Activated CD8-positive, alpha-beta T cell treated with anti-CD3 and anti-CD28 coated beads for 36 hours (primary cell): ENCODE measurements at places on chromosomes 7 and 10. TPM values are rescaled to one million over a fixed set of nuclear protein-coding genes. Genes with fewer than 3 reads are reported as not detected.
A peak's percentile ranks its signal among the peaks of the same experiment; 100 is the strongest.

GRCh38 chr7:1197997-1198625 is 34.6 kb upstream of the UNCX start:
- no peak for DNase-seq

DNA sequence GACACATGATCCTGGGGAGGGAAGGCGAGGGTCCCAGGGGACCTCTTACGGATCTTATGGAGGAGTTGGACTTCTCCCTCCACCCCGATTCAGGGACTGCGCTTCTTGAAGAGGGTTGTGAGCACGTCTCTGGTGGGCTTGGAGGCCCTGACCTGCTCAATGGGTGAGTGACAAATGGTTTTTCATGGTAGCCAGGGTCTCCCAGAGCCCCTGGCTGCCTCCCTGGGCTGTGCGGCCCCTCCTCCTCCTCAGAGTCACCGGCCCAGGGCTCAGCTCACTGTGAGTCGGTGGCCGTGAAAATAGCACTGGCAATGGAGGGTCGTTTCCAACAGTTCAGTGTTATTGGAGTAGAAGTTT is 26.6 kb downstream of the INPP5A start:
- DNase-seq = no peak

DNA sequence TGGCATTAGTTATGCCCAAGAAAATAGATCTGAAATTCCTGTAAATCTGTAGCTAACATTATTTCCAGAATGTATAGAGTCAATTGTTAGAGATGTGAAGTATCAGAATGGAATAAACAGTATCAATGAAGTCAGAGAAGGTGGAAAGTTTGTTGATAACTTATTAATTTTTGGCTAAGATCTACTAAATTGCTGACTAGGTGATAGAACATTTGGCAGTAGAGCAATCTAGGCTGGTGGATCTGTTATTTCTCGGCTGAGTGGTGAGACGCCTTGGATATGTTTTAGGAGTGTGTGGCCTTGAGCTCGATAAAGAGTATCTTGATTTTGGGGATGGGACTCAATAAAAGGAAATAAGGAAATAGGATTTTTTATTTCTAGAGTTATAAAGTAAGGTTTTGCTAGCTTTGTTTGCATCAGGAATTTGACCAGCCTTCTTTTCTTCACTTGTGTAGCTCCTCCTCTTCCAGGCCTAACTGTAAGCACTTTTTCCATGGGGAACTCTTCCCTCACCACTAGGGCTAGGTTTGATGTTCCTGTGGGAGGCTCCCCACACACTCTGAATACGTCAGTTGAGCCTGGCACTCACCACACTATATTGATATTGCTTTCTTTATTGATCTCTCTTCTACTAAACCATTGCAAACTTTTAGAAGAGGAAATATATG is 86.8 kb upstream of the CSTF2T start:
- no peak for DNase-seq

- DNase-seq = no peak
These were observed 138.1 kb upstream of the ZNF92 start for GRCh38 chr7:65235586-65235985.

Gene GOLGA7B
- 1.1 TPM for total RNA-seq

GRCh38 chr7:100827330-100828226 is at the start of gene EPHB4:
Gene EPHB4, minus strand, starts transcription at chr7:100827523. Its CDS starts 493 bp downstream, at chr7:100827030.
- DNase-seq = peak; percentile 17

DNA sequence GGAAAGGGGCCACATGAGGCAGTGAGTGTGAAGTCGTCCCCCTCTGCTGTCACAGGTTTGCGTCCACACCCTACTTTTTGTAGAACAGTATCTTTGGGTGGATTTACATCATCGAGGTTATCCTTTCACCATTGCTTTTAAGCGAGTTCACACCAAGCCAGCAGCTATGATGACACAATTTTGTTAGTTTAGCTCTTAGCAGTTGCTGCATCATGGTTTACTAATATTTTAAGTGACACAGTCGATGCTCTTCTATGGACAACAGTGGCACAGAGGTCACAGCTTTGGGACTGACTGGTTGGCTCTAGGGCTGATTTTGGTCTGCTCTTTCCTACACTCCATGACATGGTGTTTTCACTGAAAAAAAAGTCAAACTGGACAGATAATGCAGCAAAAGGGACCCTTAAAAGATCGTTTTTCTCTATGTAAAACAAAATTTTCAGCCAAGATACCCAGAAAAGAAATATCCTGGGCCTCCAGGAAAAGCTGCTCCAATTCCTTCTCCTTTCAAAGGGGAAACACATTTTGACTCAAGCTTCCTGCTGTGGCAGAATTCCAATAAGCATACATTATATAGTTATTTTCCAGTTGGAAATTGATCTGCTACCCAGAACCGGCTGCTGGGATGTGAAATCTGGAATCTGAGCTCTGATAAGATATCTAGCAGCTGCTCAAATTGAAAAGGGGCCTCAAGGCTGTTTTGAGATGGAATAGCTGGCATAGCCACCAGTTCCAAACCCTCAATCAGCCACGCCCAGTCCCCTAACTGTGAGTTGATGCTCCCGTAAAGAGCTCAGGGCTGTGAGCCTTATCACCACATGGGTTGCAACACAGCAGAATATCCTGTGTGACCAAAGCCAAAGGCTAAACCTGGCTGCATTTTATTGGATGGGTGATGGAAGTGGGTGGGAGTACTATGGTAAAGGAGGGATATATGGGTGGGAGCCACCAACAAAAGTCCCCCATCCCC is 114.2 kb downstream of the SMURF1 start:
- DNase-seq = no peak

DNA sequence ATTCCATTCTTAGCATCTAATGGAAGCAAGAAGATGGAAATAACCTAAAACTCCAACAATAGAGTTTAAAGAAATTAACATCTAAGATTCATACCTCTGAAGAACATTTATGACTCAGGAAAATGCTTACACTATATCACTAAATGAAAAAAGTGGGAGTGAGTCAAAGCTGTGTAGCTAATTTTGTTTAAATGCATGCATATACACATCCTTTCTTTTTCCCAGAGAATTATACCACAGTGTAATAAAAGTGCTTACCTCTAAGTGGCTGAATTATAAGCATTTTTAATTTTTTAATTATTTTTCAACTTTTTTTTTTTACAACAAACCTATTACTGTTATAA is 44.3 kb downstream of the CCDC71L start:
- DNase-seq = no peak

Gene CLDN4
- 0.72 TPM for total RNA-seq

Gene PNLIP
- not detected for total RNA-seq

DNA sequence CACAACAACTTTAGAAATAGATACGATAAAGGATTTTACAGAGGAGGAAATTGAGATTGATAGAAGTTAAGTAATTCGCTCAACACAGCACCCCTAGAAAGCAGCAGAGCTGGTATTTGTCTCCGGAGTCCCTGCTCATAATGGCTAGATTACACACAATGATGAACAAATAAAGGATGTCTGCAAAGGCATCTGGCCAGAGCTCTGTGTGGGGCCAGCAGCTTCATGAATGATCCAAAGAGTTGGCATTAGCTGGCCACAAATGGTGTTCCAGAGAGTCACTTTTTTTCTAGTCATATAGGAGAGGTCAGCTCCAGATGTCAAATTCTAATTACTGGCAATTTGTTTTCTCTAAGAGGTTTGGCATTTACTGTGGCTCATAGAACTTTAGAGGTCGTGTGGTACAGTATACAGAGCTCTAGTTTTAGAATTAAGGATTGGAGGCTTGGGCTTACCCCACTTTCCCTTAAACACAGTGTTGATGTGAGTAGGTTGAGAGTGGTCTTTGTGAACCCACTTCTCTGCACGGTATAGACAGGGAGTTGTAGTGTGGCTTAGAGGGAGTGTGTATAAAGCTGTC is 186.2 kb downstream of the BICC1 start:
- DNase-seq = no peak

GRCh38 chr7:130929896-130930659 is 196.1 kb upstream of the KLF14 start:
- DNase-seq = no peak

GRCh38 chr7:20954711-20955619 is 168.3 kb upstream of the SP8 start:
- no peak for DNase-seq

DNA sequence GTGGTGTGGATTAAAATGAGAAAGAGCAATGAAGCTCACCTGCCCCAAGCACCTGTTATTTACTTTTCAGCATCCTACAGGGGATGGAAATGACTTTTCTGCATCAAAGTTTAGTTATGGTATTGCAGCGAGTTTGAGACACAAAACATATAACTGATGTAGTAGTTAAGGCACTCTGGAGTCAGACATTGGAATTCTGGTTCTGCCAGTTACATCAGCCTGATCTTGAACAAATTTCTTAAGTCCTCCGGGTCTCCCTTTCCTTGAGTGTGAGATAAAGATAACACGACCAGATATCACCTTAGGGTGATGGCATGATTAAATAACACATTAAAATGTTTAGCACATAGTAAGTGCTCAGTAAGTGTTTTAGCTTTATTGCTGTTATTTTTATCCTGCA is 97.4 kb downstream of the ATXN7L1 start:
- DNase-seq = no peak

DNA sequence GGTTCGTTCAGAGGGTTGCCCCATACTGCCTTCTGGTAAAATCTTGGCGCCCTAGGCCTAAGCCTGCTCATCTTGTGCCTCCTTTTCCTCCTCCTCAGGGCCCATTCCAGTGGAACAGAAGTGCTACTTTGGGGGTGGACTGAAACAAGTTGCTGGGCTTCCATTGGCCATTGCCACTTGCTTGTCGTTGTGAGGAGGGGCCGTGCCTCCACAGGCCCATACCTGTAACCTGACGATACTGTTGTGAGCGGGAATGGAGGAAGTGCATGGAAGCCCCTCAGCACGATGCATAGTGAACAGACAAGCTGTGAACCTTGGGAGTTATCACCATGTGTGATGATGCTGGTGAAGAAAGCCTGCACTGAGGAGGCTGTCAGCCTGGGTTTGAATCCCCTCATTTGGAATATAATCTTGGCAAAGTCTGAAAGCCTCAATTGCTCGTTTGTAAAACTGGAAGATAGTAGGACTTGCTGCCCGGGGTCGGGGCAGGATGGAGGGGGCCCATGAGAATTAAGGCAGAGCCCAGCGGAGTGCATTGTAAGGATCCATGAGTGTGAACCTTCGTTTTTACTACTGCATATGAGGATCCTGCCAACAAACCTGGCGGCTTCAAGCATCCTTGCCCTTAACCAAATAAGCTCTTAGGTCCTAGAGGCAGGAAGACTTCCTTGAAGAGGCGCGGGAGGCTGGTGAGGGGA is 671 bp upstream of the PAPSS2 start:
- no peak for DNase-seq

- no peak for DNase-seq
These were observed 87.1 kb downstream of the CYP26A1 start for GRCh38 chr10:93160829-93161228.

Gene C10orf88
- 9.1 TPM for total RNA-seq

Gene OR9A2
- total RNA-seq = not detected

DNA sequence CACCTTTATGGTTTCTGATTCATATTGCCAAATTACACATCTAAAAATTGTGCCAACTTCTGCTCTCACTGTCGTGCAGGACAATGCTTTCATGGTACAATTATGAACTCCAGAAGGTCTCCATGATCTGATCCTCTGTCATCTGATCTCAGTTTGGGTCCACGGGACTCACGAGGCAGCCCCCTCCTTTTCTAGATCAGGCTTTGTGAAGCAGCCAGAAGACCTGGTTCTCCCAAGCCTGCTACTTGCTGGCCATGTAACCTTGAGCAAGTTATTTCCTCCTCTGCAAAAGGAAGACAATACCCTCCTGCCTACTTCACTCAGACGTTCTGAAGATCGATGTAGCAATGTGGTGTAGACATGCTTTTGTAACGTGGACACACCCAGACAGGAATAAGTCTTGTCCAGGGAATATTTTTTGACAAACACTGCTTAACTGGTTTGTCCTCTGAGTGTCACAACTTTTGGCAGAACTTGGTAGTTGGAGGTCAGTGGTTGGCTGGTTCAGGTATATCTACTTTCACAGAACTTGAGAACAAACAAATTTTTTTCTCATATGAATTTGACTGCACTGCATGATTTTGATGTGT is 19.6 kb downstream of the CALML3 start:
- DNase-seq = no peak

- no peak for DNase-seq
These were observed 53.9 kb downstream of the CUBN start for GRCh38 chr10:17075533-17076359.

DNA sequence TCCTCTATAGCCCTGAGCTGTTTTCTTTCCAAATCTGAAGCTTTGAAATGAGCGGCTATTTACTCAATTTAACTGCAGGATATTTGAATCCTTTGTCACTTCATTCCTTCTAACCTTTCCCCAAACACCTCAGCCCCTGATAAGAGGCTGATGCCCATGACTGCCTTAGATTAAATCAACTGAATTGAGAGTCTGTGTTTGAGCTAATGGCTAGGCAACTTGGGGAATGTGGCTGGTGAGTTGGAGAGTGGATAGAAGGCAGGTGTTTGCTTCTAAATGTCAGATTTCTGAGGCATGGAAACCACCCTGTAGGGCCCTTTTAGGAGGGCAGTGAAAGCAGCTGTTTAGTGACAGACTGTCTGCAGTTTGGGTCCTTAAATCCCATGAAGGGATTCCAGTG is 759.9 kb downstream of the LRMDA start:
- DNase-seq = no peak

Gene GIMAP4
- 97.8 TPM for total RNA-seq

GRCh38 chr7:80428161-80429054 is 83.5 kb downstream of the GNAT3 start:
- peak; percentile 3 for DNase-seq

DNA sequence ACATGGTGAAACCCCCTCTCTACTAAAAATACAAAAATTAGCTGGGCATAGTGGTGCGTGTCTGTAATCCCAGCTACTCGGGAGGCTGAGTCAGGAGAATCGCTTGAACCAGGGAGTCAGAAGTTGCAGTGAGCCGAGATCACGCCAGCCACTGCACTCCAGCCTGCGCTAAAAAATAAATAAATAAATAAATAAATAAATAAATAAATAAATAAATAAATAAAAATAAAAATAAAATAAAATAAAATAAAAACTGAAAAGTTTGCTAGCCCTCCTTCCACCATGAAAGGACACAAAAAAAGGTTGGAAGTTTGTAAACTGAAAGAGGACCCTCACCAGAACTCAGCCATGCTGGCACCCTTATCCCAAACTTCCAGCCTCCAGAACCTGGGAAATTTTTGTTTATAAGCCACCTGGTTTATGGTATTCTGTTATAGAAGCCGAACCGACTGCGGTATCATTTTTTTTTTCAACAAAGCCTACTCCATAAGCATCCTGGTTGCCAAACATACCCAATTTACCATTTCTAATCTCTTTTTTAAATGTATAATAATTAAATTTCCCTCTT is 448.2 kb downstream of the SEMA3D start:
- no peak for DNase-seq

Gene FAM13C
- not detected for total RNA-seq

DNA sequence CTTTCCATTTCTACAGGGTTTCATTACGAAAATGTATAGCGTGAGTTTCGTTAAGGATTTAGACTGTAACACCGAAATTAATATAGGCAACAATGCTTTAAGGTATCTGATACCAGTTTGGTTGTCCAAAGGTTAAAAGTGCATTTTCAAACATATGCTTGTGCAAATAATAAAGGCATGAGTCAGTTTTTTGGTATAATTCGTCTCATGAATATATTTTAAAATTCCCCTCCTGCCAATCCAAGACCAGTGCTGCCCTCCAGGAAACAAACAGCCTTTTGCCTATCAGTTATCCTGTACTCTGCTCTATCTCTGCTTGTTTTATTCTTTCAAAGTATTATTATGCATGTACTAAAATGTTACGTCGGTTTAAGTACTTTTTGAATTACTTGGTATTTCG is 2.0 kb downstream of the LCOR start:
- no peak for DNase-seq
